ENCODE measurements at places on chromosomes 16 and 17.

- DNase-seq: no peak
Measured at GRCh38 chr17:78977997-78978973, 1.4 kb downstream of the LGALS3BP start.

- DNase-seq: no peak
Measured at GRCh38 chr16:5633845-5634440, 536.3 kb upstream of the EEF2KMT start.

DNA sequence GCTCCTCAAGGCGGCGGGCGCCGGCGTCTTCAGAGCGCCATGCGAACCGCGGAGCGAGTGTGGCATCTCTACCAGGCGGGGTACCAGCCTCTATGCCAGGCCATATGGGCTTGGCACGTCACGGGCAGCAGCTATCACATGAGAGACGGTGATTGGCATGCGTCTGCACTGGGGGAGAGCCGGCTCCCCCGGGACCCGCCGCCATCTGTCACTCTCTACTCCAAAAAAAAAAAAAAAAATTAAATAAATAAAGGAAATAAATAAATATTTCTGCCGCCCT is at the start of gene NEUROD2:
Gene NEUROD2, minus strand, starts transcription at position 70 of the 280 bp plus-strand sequence. CDS start 1,321 bp downstream, outside the sequence.
- no peak for DNase-seq

GRCh38 chr17:62616993-62617893 is 10.2 kb upstream of the MRC2 start:
- DNase-seq: no peak

GRCh38 chr16:89074803-89075688 is 18.6 kb upstream of the ACSF3 start:
- no peak for DNase-seq

DNA sequence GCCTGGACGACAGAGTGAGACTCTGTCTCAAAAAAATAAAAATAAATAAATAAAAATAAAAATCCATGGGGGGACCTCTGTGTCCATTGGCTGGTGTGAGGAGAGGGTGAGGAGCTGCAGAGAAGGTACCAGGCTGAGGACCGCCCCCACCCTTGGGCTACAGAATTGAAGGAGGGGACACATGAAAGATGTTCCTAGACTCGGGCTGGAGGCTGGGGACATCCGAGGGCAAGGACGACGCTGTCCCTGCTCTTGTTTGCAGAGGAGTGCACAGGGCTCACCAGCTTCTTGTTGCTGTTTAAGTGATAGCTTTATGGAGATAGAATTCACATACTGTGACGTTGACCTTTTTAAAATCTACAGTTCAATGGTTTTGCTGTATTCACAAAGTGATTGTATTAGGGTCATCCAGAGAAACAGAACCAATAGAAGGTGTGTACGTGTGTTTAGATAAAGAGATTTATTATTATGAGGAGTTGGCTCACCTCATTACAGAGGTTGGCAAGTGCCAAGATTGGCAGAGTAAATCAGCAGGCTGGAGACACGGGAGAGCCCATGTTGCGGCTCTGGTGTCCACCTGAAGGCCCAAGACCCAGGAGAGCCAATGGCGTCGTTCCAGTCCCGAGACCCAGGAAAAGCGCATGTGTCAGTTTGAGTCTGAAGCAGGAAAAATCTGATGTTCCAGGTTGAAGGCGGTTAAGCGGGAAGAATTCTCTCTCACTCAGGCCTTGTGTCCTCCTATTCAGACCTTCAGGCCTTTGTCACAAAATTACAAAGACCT is 320.7 kb downstream of the SEC14L1 start:
- no peak for DNase-seq

All from stimulated activated CD8-positive, alpha-beta memory T cell treated with anti-CD3 and anti-CD28 coated beads, Interleukin-2, amount 100 ng/mL, for 1 hour (primary cell).